HTR-8/SVneo (cell line): ENCODE measurements at places on chromosomes 6 and 20.
A peak's percentile ranks its signal among the peaks of the same experiment; 100 is the strongest.

DNA sequence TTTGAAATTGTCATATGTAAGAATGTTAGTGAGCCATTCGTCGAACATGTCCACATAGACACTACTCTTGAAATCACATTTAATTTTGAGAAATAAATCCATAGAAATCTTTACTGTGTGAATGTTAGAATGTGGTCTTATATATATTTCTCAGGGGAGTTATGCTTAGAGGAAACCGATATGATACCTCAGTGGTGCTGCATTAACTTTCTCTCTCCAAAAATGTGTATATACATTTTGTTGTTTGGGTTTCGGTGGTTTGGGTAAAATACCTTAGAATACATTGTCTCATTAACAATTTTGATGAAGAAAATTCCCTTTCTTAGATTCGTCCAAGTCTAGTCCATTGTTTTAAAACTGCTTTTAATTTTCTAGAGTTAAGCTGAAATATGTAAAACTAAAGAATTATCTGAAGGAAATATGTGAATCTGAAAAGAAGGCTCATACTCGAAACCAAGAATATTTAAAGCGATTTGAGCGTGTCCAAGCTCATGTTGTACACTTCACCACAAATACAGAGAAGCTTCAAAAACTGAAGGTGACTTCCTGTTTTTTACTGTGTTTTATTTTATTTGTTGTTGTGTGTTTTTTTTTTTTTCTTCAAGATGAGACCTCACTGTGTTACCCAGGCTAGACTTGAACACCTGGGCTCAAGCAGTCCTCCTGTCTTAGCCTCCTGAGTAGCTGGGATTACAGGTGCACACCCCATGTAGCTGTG is 10.3 kb downstream of the KIZ start:
- no peak for DNase-seq

DNA sequence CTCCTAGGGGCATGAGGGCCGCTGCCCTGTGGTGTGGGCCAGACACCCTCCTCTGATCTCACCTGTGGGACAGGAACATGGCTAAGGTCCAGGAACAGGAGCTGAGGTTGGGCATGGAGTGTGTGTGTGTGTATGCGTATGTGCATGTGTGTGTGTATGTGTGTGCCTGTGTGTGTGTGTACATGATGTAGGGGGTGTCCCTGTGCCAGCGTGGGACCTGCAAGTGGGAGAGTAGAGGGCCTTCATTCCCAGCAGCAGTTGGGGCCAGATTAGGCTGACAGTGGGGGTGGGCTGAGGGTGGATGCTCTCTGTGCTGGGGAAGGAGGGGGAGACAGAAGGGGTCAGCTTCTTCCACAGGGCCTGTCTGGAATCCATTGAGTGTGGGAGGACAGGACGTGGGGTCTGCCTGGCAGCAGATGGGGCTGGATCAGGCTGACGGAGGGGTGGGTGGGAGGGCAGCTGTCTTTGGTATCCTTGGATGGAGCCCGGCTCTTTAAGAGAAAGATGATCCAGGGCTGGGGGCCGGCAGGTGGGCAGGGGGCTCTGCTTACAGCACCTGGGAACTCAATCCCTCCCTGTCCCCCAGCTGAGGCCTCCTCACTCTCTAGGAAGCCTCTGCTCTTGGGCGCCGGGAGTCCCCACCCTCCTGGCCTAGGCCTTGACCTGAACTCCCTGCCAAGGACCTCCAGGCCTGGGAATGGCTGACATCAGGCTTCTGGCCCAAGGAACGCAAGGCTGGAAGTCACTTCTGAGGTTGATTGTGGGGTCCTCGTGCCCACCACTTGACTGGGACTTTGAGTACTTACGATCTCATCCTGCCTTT is 44.0 kb downstream of the SPDEF start:
- no peak for DNase-seq

GRCh38 chr6:53302678-53303360 is 45.9 kb downstream of the ELOVL5 start:
- DNase-seq = peak; percentile 74

DNA sequence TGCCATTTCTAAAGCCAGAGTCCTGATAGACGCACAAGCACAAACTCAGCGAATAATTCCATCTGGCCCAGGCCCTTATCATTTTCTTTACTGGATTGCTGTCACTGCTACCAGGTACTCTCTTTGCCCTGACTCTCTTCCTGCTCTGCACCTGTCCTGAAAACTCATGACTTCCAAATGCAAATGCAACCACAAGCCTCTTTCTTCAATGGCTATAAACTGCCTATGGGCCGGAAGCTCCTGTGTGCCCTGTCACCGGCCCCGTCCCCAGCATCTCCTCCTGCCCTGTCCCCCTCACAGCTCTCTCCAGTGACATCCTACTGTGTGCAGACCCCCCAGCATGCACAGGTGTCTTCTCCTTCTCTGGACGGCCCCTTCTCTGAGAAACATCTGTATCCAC is 302.6 kb downstream of the GMDS start:
- no peak for DNase-seq

DNA sequence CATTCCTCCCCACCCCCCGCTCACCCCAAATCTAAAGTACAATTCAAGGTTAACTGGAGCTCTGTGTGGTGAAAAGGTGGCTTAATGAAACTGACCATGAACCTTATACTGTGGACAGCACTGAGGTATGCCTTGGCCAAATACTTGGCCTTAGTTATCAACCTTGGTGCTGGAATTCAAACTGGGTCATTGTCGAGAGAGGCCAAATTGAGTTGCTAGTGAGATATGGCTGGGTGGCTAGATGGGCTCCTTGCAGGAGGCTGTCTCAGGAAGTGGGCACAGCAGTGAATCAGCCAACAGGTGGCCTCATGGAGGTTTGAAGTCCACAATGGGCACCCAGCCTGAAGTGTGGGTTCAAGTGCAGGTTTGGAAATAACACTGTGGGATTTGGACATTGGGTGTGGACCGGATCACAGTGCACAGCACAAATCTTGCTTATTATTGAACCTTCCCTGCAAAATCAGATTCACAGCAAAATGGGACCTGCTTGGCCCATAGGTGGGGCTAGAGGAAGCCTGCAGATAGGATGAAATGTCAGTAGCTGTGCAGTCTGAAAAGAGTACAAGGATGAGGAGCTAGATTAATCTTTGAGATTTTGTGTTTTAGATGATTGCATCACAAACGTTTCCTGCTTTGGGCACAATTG is 5.6 kb upstream of the BTBD3 start:
- no peak for DNase-seq

- peak; percentile 72 for DNase-seq
These were observed 308.9 kb downstream of the ALDH8A1 start for GRCh38 chr6:134640975-134641429.

- no peak for DNase-seq
These were observed 35.3 kb upstream of the EZR start for GRCh38 chr6:158854214-158855101.

DNA sequence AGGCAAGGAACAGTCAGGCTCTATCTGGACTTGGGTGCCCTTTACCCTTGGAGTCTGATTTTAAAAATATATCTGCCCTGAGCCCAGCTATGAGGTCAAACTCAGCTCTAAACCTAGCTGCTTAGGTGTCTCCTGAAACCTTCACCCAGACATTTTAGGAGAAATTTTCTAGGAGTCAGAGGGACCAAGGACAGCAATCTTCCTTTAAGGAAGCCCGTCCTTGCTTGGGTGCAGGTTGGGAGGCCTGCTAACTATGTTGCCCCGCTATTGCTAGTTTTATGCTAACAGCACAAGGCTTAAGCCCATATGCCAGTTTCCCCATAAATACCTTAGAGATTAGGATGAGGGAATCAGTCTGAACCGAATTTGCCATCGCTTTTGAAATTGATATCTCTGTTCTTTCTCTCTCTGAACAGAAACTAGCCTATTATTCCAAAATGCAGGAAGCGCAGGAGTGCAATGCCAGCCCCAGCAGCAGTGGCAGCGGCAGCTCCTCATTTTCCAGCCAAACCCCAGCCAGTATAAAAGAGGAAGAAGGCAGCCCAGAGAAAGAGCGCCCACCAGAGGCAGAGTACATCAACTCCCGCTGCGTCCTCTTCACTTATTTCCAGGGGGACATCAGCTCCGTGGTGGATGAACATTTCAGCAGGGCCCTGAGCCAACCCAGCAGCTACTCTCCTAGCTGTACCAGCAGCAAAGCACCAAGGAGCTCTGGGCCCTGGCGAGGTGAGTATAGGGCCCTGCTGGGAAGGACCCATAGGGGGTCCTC is 2.6 kb downstream of the VGLL2 start:
- DNase-seq = no peak

DNA sequence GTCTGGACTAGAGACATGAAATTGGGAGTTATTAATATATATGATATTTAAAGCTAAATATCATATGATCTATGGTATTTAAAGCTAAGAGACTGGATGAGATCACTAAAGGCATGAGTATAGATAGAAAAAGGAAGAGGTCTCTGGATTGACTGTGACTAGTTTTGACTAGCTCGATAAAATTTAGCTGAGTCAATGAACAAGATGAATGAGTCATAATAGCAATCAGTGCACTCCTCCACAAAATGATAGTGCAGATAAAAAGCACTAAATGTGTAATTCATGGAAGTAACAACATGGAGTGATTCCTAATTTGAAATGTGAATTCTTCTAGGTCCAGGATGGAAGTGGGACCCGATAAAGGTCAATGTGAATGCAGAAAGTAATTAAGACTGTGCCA is 127.4 kb downstream of the PFDN4 start:
- DNase-seq = no peak

- DNase-seq = no peak
These were observed 316.6 kb downstream of the TPBG start for GRCh38 chr6:82680192-82680591.

GRCh38 chr6:148450866-148451265 is 108.2 kb downstream of the SASH1 start:
- DNase-seq = no peak

DNA sequence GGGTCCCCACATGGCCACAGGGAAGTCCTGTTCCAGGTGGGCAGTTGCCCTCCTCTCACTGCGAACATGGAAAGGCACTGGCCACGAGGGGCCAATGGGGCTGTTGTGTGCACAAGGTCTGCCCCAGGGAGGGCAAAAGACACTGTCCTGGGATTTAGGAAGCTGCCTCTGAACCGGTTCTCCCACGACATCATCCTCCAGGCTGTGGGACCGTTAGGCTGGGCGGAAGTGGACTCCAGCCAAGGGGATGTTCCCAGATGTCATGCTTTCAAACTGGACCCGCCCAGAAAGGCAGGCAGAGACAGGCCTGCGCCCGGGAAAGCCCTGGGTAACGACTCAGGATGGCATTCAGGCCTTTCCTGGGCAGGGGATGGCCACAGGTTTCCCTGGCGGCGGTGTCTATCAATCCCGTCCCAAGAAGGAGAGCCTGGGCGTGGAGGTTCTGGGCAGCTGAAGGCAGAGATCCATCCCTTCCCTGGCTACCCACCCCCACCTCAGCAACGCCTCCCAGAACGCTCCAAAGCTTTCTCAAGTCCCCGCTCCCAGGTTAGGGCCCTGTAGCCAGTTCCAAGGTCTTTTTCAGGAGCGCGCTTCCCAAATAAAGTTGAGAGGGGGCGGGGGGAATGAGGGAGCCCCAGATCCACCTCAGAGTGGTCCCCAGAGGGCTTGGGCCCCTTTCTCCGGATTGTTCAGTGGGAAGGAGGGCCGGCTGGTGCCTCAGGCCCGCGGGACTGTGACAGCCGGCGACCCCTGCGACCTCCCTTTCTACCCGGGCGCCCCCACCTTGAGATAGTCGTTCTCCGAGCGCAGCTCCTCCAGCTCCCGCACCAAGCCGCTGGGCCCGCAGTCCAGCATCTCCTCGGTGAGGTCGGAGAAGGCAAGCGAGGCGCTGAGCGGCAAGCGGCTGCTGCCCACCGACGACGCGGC is 13.8 kb upstream of the TLDC2 start:
- DNase-seq = peak; percentile 100

DNA sequence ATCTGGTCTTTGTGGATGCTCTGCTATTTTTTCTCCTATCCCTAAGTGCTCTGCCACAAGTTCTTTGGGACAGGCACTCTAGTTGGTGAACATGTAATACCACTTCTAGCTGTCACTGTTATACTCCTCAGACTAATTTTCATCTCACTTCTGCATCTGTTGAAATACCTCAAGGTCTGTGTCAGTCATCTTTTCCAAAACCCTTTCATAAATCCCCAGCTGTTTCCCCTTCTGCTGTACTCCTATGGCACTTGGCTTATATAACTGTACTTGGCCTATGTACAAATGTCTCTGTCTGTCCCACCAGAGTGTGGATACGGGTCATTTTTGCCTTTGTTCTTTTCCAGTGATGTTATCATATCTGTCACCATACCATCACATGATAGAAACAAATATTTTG is 124.2 kb downstream of the FHL5 start:
- no peak for DNase-seq

GRCh38 chr20:22572491-22572890 is 11.9 kb downstream of the FOXA2 start:
- no peak for DNase-seq

GRCh38 chr6:2796861-2797260 is 31.7 kb downstream of the WRNIP1 start:
- DNase-seq = no peak
